ENCODE measurements at places on chromosomes 2 and 18.

DNA sequence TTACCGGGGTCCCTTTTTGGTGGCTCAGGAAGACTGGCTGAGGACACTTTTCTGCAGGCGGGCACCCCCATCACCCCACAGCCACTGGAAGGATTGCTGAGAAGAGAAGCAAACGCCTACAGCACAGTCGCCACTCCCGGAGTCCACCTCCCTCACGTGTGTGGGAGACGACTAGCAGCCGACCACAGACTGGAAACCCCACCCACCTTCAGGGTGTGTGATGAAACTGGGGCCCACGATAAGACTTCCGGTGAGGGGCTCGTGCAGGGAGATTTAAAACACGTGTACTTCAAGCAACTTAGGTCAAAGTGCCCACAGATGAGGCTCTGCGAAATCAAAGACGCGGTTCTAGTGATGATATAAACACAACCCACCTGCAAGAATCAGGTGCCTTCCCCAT is 26.3 kb downstream of the MBP start:
- no peak for DNase-seq

- no peak for DNase-seq
Measured at GRCh38 chr2:108617617-108618016, 83.3 kb downstream of the LIMS1 start.

DNA sequence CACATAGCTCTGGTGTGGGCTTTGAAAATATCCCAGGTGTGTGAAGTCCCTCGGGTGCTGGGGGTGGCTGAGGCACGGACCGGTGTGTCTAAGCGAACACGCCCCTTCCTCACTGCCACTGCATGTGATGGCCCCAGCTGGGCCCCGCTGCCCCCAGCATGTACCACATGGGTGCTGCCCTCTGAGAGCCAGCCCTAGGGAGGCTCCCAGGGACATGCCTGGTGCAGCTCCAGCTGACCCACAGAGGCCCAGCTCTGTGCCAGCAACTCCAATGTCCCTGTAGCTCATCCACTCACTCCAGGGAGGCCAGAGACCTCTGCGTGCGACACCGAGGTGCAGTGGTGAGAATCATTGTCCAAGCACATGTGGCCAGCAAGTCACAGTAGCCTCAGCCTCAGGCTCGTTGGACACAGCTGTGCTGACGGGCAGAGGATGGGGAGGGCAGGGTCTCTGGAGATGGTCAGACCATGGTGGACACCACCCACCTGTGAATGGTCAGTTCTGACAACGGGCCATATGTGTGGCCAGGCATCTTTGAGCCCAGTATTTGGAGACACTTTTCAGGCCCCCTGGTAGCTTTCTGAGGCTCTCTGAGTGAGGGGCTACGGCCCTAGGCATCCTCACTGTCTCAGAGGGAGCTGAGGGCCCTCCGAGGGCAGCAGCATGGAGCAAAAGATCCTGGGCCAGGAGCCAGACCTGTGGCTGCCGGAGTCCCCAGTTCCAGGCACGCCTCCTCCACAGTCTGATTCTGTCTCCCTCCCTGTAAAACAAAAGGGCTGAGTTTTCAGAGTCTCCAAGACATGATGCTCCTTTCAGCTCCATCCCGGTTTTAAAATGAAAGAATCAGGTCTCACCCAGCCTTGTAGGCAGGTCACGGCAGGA is 220.7 kb downstream of the NDUFA10 start:
- DNase-seq = no peak

GRCh38 chr2:236956031-236956618 is 129.6 kb upstream of the COPS8 start:
- DNase-seq = no peak

- DNase-seq = no peak
Measured at GRCh38 chr2:70498528-70498927, 55.1 kb downstream of the TGFA start.

DNA sequence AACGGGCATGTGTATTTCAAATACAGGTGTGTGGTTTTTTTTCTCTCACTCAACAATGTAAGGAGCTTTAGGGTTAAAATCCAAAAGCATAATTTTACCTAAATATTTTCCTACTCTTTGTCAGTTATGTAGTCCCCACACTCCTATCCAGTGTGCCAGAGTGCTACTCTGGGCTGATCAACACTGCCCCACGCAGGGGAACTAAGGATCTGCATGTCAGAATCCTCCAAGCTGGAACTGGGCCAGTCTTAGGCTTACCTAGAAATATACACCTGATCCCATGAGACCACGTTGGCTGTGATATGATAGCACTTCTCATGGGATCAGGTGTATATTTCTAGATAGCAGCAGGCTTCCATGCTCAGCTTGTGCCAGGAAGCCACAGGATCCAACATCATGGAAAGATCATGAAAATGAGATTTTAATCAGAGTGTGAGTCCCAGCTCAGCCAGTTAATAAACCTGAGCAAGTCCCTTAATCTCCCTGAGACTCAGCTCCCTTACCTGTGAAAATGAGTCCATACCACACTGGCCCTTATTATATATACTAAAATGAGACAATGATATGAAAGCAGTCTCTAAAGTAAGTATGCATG is 29.7 kb downstream of the CCDC141 start:
- peak; percentile 11 for DNase-seq

- no peak for DNase-seq
Measured at GRCh38 chr18:48153613-48154481, 223.4 kb upstream of the SMAD2 start.

GRCh38 chr2:28366496-28367282 is 26.0 kb upstream of the FOSL2 start:
- no peak for DNase-seq

DNA sequence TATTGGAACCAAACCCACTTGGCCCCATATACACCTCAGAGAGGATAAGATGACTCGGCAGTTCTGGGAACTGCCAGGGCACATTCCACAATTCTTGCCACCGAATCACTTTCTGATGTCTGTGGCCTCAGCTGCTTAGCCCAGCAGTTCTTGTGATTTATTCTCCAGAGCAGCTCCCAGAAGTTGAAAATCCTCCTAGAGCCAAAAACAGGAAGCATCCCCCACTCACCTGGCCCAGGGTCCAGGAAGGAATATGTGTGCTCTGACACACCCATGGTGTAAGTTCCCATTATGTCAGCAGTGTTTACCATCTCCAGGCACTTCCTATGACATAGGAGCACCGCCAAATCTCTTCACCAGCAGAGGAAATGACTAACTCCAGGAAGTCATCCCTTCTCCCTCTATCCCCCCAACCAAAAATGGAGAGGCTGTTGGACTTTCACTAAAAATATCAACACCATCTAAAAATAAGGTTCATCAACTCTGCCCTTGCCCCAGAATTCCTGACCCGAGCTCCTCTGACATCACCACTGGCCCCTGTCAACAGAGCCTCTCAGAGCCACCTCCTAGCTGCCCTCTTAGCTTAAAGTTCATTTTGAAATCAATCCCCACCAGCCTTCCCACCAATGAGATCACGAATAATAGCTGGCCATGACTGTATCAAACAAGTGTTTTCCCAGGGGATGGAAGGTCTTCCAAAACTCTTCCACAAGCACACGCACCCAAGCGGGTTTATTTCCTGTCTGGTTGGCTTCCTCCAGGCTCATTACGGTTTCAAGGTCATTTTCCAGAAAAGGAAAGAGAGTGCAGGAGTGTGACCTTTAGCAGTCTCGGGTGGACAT is 223.1 kb upstream of the PARD3B start:
- DNase-seq = no peak

DNA sequence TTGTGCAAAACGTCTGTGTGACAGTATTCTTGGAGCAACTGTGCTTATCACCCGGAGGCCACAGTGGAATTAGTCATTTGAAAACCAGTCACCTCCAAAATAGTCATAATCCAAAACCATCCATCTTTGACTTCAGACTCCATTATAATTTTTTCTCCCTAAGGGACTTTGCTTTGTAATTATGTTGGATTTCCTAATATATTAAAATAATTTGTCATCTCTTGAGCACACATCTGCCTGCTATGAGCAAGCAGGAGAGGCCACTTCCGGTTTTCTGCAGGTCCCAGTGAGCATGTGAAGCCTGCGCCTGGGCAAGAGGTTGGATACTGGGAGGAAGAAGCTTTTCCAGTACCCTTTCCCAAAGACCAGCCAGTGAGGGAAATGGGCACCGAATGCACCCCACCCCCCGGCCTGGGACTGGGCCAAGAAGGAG is 57.7 kb downstream of the ODC1 start:
- no peak for DNase-seq

DNA sequence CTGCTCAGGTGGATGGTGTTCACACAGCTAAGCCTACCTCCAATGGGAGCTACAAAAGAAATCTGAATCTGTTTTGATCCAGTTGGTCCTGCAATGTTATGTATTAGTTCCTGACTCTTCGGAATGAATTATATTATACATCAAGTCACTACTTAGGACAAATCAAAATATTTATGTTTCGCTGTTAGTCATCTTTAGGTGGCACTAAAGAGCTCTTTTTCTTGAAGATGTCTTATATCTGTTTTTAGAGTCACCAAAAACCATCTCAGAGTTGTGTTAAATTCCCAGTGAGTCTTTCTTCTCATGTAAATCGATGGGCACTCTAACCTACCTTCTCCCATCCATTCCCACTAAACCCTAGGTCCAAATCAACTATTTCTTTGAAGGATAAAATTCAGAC is 2.2 kb downstream of the DNER start:
- DNase-seq = peak; percentile 20

- no peak for DNase-seq
Measured at GRCh38 chr18:68848242-68848641, 50.4 kb downstream of the CCDC102B start.

DNA sequence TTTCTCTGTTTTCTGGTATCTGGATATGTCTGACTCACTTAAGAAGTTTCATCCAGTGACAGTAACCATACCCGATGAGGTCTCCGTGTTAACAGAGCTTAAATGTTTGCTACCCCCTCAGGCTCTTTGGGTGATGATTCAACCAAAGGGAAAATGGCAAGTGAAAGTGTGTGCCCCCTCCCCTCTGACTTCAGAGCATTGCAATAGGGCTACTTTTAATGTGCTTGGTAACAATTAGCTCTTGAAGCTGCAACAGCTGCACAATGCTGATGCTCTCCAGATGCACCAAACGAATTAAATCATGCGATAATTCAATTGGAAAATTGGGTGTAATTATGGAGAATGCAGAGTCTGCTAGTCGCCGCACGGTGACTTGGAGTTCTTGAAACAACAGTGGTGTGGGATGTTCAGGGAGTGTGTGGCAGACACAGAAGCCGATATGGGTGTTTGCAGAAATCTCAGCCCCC is 270.7 kb downstream of the ALK start:
- DNase-seq = no peak

DNA sequence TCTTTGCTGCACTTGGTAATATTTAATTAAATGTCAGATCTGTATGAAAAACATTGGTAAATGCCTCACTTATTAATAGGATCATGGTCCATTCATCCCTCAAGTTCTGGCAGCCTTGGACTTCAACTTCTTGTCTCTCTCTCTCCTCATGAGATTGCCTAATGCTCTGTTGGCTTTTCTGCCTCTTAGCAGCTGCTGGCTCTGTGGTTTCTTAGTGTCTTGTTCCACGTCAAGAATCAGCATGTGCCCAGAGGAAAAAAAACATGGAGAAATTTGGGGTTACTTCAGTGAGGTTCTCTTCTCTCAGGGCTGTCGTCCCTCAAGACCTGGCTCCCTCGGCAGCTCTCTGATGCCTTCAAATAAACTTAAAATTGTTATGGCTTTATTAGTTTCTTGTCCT is 75.4 kb downstream of the TAF4B start:
- DNase-seq = peak; percentile 7

- no peak for DNase-seq
Measured at GRCh38 chr18:71554686-71555085, 989.5 kb downstream of the CBLN2 start.

GRCh38 chr18:60893355-60894097 is 439.7 kb upstream of the CDH20 start:
- no peak for DNase-seq

- no peak for DNase-seq
Measured at GRCh38 chr2:203440671-203441070, 94.4 kb downstream of the RAPH1 start.

DNA sequence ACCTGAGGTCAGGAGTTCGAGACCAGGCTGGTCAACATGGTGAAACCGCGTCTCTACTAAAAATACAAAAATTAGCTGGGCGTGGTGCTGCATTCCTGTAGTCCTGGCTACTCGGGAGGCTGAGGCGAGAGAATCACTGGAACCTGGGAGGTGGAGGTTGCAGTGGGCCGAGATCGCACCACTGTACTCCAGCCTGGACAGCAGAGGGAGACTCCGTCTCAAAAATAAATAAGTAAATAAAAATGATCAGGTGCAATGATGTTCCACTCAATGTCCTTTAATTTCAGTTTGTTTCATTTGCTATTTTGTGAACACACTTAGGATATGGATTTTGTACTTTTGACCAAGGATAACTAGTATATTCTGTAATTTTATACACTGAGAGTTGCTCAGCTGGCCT is 9.3 kb downstream of the HADHA start:
- no peak for DNase-seq

- DNase-seq = no peak
Measured at GRCh38 chr2:196244966-196245365, 73.6 kb upstream of the STK17B start.

GRCh38 chr2:201887773-201888425 is 81.6 kb downstream of the CDK15 start:
- DNase-seq = no peak

GRCh38 chr2:60285626-60286316 is 267.7 kb downstream of the BCL11A start:
- DNase-seq = no peak

DNA sequence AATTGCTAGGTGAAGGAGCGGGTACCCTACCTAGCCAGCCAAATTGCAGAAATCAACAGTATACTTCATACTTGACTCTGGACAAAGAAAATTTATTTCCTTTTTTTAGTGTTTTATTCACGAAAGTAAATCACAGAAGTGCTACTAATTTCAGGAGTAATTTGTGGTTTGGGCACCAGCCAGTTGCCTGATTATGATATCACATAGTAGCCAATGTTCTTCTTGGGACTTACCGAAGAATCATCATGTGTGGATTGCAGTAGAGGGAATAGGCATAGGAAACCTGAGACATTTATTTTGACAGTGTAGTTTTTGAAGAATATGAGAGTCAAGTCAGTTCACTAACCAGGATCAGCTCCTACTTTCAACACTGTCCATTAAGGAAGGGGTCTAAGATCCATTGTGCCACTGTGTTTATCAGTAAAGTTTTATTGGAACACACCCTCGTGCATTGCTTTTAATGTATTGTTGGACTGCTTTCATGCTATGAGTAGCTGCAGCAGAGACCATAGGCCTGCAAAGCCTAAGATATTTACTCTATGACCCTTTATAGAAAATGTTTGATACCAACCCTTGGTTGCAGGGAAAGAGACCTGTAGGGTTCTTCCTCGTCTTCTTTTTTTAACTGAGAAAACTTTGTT is 32.1 kb downstream of the TNFRSF11A start:
- DNase-seq = no peak

Measured in cerebellar cortex (tissue), 1 donor.